ENCODE measurements at places on chromosomes 5 and 9.
A peak's percentile ranks its signal among the peaks of the same experiment; 100 is the strongest.

DNA sequence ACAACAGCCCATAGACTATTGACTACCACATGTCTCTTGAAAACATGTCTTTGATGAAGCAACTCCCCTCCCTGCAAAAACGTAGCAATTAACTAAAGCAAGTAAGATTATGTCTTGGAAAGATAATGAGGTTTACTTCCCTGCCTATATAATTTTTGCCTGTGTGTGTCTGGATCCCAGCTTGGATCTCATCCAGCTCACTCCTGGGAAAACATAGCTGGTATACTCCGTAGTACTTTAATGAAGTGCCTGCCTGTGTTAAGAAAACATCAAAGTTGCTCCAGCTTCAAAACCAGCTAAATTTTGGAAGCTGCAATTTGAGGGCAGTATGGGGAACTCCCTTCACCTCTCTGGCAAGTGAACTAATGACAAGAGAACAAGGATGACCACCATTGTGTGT lies 182.6 kb upstream of the C9orf72 start:
- no peak for DNase-seq

DNA sequence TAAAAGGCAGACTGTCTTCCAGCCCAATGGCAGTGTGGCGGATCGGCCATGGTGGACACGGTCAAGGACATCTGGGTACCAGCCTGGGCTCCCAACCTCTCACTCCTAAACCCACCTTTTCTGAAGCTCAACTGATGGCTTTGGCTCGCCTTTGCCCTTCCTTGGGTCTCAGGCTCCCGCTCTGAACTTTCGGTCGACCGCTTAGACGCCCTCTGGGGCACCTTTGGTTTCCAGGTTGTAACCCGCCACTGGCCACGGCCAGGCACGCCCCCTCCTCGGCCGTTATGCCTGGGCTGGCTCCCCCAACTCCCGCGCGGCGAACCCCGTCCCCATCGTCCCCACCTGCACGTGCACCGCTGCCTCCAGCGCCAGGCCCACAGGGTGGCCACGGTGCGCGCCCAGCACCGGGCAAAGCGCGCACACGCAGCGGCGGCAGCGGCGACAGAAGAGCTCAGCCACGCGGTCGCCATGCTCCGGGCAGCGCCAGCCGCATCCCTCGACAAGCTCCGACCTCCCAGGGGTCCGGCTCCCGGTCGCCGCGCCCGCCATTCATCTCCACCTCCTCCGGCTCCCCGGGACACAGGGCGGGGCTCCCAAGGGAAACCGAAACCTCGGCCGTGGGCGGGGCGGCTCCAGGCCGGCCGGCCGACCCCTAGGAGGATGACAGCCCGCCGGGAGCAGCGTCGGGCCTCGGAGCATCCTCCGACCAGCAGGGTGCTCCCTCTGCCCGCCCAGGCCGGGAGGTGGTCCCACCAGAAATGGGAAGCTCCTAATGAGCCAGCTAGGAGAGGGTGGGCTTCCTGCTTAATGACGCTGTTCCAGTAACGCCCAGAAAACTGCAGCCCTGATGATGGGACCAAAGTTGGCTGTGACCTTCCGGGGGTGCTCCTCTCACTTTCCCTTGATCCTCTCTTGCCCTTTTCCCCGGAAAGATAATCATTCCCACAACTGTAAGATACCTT lies at the start of gene TRIM14:
TSS of gene TRIM14 (minus strand) at position 583 of the 962 bp plus-strand sequence. CDS start at position 549, 34 bp downstream.
- DNase-seq, result peak; percentile 13

GRCh38 chr5:150530951-150531588 lies 23.1 kb downstream of the NDST1 start:
- DNase-seq, result no peak

DNA sequence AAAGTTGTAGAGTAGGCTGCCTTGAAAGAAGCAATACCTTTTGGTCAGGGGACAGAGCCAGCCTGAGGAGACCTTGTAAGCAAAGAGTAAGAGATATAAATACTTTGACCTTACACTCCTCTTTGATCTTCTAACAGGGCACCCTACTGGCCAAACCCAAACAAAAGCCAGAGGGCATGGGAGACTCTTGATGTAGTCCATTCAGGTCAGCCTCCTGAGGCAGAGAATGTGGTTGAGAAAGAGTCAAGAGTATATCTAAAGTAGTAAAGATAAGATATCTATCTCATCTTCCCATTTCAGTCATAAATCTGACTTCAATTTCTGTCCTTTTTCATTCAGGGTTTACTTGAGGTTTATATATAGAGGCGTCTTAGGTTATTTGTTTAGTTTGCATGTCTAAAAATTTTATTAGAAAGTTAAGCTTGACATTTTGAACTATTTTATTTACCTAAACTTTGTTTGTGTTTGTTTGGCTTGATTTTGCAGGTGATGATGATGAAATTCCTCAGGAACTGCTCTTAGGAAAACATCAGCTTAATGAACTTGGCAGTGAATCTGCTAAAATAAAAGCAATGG lies 125.7 kb downstream of the NIPBL start:
- DNase-seq, result no peak

DNA sequence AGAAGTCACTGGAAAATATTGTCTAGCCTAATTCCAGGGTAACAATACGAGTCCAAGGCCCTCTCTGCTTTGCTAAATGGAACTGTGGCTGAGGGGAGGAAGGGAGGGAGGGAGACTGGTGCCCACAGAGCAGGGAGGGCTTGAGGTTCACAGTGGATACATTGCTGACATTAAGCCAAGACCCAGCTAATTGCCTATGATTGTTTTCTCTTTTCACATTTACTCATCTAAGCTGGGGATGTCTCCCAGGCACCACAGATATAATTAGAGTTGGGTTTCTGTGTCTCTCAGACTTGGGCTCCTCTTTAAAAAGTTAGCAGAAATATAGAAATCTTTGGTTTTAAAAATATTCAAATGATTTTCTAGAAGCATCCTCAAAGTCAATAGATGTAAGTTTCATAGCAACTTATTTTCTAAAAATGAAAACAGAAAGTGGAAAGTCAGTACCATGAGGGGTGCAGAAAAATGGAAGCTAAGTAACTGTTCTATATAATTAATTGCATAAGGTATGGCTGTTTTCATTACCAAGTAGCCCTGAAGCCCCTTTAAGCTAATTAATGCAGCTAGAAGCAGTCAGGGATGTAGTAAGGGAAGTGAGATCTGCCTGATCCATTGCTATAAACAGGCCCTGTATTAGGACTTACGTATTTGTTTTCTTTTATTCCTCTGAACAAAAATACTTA lies 259.8 kb downstream of the NDUFS4 start:
- no peak for DNase-seq

DNA sequence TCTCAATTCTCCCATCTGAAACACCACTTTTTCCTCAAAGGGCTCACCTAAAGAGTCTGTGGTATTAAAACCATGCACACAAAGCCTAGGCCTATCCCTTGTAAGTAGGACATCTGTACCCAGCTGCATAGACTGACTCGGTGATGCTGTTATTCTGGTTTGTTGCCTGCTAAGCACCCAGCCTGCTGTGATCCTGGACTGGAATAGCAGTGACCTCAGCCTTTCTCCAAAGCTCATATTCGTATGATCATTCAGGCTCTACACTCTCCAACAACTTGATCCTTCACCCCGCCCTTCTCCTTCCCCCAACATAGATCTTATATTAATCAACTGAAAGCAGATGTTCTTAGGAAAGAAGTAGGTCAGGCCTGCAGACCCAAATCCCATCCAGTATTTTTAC lies 81.4 kb upstream of the WWC1 start:
- no peak for DNase-seq

- DNase-seq, result no peak
Observed at GRCh38 chr5:37723162-37723961, 116.5 kb downstream of the GDNF start.

DNA sequence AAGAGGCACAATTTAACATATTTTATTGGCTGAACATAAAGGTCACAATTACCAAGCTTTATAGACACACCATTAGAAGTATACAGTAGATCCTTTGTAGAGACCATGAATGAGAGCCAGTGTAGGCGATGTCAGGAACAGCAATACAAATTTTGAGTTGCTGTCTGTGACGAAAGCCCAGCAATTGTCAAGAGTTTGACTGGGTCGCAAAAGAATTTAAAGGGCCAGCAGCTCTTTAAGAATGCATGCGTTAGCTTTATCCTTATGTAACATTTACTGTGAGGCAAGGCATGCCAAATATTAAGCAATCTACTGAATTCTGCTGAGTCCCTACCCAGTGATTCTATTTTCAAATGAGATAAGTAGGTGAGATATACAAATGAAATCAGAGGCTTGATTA lies 236.9 kb downstream of the ARRDC3 start:
- DNase-seq, result no peak

DNA sequence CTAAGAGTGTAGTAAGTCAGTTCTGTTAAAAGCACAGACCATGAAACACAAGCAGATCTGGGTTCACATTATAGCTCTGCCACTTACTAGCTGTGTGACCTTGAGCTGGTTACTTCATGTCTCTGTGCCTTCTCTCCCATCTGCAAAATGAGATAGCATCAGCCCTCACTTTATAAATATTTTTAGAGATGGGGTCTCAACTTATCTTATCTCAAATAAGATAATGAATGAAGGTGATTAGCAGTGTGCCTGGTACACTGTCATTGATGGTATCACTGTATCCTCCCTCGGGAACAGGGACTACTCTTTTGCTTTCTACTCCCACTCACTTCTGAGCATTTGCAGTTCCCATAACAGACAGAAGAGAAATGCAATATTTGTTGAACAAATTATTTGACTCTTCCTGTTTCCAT lies 52.4 kb downstream of the GALNT10 start:
- DNase-seq, result no peak

GRCh38 chr5:167392240-167392639 lies 899.2 kb upstream of the WWC1 start:
- no peak for DNase-seq

DNA sequence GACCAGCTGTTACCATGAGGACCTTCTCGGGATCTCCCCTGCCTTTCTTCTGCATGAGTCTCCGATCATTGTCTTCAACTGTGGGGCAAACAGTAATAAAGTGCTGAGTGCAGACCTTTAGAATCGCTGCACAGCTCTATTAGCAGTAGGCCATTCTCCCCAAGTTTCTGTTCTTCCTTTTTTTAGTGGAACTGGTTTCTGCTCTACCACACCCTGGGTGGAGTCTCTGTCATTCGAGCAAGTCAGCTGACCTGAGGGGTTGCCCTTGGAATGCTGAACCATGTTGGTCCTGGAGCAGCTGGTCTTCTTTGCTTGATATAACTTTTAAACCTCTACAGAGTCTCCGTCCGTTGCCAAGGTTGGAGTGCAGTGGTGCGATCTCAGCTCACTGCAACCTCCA lies 33.4 kb upstream of the GNPDA1 start:
- DNase-seq, result no peak

DNA sequence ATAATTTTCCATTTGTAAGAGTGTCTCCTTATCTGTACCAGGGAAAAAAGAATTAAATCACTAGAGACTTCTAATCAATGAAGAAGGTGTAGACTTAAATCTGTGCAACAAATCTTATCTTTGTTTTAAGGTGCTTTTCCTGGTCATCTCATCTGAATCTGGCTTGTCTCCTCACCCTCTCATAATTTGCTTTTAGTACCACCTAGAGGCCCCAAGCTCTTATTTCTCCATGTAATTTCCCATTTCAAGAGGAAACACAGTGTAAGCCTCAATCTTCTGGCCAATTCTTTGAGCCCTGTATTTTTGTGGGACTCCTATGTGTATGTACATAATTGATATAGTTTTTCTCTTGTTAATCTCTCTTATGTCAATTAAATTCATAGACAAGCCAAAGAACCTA lies 1975.3 kb upstream of the CDH6 start:
- DNase-seq, result no peak

GRCh38 chr5:79529110-79529509 lies 15.2 kb upstream of the HOMER1 start:
- DNase-seq, result no peak

- no peak for DNase-seq
Observed at GRCh38 chr9:123611226-123611625, 255.2 kb downstream of the CRB2 start.

- no peak for DNase-seq
Observed at GRCh38 chr5:143748516-143748915, 63.4 kb upstream of the HMHB1 start.

DNA sequence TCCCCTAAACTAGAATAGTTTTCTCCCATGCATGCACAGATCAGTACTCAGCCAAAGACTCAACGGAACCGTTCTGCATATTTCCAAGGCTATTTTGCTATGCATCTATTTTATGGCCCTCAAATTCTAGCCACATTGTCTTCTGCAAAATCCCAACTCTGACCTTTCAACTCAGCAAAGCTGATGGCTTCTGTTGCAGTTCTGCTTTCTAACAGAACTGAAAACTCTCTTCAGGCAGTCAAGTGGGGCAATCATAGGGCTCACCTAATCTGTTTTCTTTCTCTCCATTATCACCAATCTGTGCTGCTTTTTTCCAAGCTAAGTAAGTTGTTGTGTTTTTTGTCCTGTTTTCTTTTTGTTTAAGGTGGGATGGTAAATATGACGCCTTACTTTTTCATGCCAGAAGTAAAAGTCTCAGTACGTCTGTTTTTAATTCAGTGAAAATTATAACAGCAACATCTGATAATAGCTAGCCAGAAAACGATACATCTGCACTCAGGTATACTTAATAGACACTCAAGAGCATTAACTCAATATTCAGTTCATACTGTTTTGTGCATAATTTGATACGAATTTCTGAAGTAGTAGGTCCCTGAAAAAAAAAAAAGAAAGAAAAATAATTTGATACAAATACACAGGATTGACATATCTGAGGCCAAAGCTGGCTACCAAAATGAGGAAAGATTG lies 454.3 kb downstream of the TLE1 start:
- no peak for DNase-seq

- DNase-seq, result no peak
Observed at GRCh38 chr5:42252306-42252705, 170.9 kb upstream of the GHR start.

DNA sequence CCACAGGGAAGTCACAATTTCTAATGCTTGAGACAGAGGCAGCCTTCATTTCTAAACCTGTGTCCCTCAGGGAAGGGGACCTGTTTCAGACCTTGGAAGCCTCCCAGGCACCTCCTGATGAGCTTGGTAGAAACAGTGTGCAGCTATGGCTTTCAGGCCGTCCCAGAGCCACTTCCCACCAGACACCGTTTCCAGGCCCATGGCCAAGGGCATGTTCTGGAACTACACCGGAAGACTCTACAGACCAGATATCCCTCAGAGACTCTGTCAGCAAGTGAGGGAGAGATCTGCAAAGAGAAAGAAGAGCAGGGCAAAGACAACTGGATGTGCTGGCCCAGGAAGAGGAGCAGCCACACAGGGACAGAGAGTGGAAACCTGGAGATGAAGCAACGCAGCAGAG lies 82.2 kb upstream of the HSPA9 start:
- DNase-seq, result no peak

DNA sequence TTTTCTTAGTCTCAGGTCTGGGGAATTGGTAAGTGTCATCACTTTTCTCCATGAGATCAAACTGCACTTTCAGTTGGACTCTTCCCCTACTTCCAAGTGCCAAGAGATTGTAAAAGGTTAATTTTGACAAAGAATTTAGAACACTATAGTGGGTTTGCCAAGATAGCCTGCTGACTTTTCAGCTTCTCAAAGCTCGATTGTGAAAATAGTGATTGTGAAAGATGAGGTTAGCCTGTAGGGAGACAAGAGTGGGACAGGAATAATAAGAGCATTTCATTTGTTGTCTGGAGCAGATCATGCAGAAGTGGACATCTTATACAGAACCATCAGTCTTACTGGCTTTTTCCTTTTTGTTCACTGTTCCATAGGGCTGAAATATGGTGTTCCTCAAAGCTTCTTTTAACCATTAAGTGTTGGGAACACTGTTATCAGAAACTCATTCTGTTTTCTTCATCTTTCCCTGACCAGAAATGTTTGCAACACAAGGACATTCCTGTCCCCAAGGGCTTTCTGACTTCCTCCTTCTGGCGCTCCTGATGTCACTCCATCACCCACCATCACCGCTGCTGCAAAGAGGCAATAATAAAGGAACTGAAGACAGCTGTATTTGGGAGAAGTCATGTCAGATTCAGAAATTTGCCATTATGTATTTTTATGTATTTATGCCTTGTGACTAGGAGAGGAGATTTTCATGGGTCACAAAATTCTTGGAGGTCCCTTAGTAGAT lies 11.6 kb upstream of the SPTAN1 start:
- no peak for DNase-seq

Measured in occipital lobe (tissue), 3 donors.